Stimulated activated CD8-positive, alpha-beta memory T cell treated with anti-CD3 and anti-CD28 coated beads, Interleukin-15, amount 100 ng/mL, for 48 hours (primary cell): ENCODE measurements at places on chromosomes 11 and 22.
A peak's percentile ranks its signal among the peaks of the same experiment; 100 is the strongest.

DNA sequence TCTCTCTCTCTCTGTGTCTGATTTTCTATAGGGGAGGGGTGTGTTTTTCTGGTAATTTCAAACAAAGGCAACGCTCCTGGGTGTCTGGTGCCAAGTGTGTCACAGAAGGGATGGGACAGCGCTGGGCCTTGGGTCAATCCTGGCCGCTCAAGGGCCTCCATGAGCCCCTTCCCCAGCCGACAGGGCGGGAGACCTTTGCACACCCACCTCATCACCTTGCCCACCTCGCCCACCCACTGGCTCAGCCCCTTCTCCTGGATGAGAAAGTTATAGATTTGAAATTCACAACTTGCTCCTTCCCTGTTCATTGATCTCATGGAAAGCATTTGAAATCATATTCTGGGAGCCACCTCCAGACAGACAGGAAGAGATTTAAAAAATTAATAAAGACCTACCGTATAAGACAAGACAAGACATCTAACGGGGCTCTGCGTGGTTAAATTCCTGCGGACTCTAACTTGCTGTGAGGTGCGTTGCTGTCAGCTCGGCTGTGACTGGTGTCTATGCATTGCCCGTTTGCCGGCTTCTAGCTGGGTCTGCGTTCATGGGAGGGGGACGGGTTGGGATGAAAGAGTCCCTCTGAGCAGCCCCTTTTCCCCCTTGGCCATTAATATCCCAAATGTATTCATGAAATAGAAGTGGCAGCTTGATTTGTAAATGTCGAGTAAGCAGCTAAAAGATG is 27.0 kb downstream of the MPPED1 start:
- no peak for DNase-seq

- DNase-seq, result no peak
Measured at GRCh38 chr11:70825893-70826540, 426.4 kb downstream of the SHANK2 start.

DNA sequence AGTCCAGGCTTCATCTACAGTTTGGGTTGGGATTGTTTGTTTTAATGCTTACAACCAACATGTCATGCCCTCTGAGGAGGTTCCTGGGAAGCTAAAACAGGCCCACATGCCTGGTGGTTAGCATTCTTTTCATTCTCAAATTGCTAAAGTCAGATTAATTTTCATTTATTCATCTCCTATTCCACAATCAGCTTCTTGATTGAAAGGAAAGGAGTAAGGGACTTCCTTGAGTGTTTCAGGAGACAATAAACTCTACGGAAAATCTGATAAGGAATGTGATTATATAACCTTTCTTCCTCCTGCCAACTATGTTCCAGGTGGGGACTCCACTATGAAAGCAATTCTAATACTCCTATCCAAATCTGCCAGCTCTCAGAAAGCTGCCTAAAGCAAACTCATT is 30.8 kb downstream of the MRTFA start:
- DNase-seq, result no peak

DNA sequence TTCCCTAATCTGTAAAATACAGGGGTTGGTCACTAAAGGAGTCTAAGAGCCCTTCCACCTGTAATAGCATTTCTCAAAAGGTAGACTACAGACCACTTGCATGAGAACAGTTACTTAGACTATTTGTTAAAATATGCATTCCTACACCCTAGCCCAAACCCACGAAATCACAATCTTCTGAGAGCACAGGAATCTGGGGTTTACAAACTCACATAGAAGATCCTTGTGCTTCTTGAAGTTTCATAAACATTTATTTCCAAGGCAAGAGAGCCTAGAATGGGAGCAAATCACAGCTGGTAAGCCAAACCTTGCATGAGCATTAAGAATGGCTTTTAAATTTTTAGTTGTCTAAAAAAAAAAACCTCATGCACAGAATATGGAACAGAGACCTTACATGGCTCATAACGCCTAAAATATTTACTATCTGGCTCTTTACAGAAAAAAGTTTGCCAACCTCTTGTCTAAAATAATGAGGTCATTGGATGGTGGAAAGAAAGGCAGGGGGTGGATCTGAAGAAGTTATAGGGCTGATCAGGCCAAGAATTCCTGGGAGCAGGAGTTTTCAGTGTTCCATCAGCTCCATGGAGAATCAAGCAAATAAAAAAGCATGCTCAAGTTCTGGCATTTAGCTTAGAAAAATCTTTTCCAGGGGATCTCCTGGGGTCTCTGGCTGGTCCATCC is 133.4 kb downstream of the CCDC34 start:
- no peak for DNase-seq

- DNase-seq, result no peak
Measured at GRCh38 chr11:89612096-89612495, 98.0 kb upstream of the TRIM77 start.

DNA sequence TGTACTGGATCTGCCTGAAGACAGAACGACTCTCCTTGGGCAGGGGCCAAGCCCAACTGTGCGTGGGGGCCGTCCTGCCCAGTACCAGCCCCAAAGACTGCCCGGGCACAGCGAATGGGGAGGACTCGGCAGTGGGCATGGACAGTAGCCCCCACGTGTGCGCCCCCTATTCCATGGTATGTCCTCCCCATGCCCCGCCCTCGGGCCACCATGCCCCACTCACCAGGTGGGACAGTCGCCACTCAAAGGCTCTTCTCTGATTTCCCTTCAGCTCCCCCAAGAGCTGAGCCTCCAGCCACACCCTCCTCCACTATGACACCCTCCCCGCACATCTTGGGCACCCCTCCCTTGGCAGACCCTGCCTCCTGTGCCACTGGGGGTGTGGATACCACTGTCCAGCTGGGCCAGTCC is 43.5 kb downstream of the GNB1L start:
- DNase-seq, result no peak

GRCh38 chr22:42959576-42960509 is 55.1 kb downstream of the PACSIN2 start:
- no peak for DNase-seq

GRCh38 chr11:102194257-102194656 is 84.0 kb downstream of the YAP1 start:
- no peak for DNase-seq

DNA sequence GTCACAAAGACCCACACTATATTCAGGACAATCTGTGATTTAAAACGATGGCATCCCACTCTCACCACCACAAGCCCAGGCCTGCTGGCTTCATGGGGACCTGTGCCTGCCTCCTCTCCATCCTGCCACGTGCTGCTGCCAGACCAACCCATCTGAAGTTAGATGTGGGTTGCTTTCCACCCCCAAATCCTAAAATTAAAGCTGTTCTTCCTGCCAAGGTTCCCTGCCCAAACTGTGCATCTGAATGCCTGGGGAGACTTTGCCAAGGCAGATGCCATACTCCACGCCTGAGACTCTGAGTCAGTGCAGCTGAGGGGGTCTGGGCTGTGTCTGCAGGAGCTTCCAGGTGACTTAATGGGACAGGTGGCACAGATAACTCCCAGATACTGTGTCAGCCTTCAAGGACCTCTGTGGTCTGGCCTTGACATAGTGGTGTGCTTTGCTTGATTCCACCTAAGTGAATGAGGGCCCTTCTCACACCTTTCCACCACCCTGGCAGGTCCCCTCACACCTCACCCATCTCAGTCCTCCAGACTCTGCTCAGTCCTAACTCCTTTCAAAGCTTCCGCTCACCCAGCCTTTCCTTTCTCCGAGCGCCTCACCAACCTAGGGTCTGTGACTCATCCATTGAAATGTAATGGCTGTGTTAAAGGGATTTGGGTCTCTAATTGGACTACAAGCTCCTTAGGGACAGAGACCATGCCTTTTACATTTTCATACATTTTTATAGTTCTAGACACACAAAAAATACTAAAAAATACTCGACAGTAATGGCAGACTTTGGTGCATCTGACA is 18.6 kb downstream of the ADAMTS8 start:
- no peak for DNase-seq

GRCh38 chr22:35681454-35682052 is 33.3 kb downstream of the APOL6 start:
- no peak for DNase-seq

DNA sequence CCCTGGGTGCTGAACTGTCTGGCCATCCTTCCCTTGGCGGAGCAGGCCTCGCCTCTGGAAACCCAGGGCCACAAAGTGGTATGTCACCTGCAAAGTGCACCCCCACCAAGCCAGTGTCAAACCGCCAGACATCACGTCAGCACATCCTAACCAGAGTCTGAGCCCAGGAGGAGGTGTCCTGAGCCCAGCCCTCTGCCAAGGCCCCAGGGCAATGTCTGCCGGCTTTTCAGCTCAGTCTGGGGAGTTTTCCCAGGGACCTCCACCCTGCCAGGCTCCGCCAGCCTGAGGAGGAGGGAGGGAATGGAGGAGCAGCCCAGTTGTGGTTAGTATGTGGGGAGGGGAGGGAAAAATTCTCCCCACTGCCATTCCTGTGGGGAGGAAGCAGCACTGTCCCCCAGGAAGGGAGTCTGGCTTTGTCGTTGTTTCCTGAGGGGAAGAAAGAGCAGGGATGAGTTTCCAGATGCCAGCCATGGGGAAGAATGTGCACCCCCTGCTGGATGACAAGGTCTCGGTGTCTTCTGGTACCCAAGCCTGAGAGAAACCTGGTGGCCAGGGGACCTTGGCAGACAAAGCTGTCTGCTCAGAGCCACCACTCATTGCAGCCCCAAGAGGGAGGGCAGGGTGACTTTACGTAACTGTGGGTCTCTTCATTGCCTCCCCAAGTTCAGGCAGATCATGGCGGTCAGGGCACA is 81.4 kb upstream of the CD82 start:
- no peak for DNase-seq

DNA sequence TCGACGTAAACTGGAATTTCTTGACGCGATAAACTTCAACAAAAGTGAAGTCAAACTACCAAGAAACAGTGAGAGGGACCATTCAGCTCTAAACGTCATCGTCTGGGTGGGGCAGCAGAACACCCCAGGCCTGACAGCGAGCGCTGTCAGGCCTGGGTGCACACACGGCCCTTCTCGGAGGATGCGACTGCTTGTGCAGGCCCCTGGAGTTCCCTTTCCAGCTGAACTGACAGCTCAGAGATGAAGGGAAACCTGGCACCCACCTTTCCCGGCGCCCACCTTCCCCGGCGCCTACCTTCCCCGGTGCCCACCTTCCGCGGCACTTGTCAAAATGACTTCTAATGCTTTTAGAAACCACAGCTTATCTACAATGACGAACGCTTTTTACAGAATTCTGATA is 47.9 kb downstream of the CERK start:
- no peak for DNase-seq

DNA sequence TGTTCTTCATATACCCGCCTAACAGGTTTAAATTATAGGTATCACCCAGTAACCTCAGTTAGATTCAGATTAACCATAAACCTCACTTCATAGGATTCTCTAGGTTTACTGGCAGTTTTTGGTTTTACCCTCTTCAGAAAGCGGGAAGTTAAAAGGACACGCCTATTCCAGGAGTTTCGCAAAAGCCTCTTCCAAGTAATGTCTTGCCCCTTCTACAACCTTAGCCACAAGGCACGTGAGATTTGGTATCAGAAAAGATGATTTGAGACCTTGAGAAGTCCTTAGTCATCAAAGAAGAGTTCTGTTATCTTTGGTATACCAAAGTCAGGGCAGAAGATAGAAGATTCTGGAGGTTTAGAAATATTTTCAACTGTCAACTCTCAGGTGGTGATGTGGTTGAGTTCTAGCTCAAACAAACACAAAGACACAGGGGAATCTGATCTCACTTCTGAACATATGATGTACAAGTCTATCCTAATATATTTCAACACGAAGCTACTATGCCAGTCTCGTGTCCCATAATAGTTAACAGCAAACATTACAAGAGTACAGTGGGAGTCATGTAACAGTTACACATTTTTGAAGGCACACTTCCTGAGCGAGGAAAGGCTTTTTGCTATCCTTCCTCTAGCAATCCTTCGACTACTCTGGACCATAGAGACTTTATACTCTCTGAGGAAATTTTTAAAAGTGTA is 103.5 kb downstream of the USP35 start:
- peak; percentile 8 for DNase-seq

DNA sequence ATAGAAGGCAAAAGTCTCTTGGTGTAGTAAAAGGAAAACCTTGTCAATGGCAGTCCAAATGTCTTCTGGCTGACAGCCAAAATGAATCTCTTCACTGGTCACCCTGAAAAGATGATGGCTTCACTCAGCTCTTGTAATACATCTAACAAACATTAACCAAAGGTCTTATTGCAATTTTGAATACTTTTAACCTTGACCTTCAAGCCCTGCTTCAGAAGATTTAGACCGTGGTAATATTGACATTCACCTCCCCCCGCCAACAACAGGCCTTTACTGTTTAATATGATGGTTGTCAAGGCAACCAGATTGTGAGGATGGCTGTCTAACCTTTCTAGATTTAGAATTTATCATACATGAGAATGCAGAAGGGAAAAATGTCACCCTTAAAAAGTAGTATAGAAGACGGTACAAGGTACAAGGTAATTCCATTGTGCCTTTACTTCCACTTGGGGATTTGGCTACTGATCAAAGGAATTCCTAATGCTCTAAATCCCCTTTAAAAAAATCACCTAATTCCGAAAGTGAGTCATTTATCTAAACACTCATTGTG is 342.3 kb downstream of the LARGE1 start:
- no peak for DNase-seq

DNA sequence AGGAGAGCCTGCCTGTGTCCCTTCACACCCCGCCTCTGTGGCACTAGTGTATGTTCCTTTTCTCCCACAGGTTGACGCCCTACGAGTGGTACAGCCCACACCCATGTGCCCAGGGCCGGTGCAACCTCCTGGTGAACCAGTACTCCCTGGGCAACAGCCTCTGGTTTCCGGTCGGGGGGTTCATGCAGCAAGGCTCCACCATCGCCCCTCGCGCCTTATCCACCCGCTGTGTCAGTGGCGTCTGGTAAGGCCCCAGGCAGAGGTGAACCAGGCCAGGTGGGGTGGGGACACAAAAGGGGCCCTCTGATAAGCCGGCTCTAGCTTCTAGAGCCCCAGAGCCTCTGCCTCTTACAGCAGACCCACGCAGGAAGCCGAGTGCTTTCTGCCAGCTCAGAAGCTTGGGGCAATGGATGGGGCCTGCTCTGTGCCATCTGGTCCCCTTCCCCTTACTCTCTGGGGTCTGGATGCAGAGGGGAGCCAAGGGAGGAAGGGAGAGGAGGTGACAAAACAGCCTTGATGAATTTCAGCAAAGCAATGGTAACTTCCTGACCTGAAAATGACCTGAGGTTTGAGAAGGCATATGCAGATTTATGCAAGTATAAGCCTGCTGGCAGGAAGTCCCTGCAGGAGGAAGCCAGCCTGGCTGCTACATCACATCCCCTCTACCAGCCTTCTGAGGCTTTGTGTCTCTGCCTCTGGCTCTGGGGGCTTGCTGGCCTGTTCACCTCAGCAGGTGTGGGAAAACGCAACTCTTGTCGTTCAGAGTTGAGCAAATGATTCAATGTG is 67.0 kb upstream of the TBCEL start:
- DNase-seq, result no peak

GRCh38 chr22:36445158-36445668 is 36.2 kb downstream of the TXN2 start:
- DNase-seq, result no peak
